T-helper 2 cell treated with Interferon-gamma antibody and Interleukin-4, amounts not matched to agents 5 μg/mL and 100 μg/mL, for 36 hours (primary cell): ENCODE measurements at places on chromosomes 3 and 15.

DNA sequence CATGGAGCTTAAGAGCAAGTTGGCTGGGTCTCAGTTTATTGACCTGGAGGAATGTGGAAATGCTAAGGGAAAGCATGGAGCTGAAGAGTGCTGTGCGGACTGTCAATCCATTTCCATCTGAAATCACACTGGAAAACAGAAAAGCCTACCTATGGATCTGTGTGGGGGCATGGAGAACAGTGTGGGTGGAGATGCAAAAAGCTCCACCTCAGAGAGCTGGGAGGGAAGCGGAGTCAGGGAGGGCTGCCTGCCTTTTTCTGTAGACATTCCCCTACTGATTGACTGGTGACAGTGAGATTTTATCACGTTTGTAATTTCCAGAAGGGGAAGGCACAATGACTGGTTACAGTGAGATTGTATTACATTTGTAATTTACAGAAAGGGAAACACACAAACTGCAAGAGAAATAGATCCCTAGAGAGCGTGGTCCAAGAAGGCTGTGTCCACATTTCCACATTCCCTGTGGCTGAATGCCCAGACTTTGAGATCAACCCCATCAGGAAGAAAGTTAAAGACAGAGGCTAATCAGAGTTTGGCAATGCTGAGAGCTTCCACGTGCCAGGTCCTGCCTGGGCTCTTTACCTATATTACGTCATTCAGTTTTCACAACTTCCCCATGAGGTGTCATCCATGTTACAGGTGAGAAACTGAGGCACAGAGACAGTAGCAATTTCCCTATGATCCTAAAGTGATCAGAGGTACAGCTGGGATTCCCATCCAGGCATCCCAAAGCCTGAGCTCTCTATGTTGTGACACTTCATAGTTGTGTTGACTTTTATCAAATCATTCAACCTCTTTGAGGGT is 67.7 kb upstream of the NSMCE3 start:
- no peak for DNase-seq

GRCh38 chr3:182241766-182242488 is 530.2 kb downstream of the SOX2 start:
- DNase-seq: no peak

DNA sequence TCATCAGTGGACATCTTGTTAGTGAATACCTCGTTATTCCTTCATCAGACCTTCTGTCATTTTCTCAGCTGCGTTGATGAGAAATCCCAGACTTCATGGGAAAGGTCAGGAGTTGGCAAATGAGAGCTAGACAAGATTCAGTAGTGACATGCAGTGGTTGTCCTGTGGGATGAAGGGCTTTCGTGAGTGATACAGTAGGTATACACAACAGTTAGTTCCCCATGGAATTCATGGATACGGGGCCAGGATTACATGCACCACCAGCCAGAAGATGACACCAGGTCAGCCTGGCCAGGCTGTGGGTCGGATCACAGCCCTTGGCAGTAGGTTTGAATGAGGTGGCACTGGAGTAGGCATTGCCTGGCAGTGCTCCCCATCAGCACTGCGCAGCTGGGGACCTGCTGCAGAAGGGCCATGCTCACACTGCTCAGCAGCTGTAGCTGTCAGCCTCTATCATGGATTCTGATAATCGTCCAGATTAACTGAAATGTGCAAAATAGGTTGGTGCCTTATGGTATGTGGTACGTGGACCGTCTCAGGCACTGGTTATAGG is 150.1 kb downstream of the SLCO3A1 start:
- no peak for DNase-seq

GRCh38 chr3:29478611-29479010 is 197.7 kb downstream of the RBMS3 start:
- no peak for DNase-seq

- no peak for DNase-seq
Measured at GRCh38 chr3:172678068-172678467, 32.8 kb downstream of the NCEH1 start.

DNA sequence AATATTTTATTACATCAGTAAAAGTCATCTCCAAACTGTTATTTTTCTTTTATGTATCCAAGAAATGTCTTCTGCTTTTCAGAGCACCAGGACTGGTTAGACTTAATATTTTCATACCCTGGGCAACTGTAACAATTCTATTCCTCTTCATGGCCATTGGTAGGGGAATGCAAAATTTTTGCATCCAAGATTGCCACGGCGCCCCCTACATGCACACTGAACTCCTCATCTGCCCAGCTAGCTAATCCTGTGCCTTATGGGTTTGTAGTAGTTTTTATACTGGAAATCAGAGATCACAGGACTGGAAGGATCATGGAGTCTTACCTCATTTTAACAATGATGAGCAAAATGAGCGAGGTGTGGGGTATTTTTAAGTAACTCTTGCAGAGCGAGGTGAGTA is 74.2 kb downstream of the CRTC3 start:
- no peak for DNase-seq

DNA sequence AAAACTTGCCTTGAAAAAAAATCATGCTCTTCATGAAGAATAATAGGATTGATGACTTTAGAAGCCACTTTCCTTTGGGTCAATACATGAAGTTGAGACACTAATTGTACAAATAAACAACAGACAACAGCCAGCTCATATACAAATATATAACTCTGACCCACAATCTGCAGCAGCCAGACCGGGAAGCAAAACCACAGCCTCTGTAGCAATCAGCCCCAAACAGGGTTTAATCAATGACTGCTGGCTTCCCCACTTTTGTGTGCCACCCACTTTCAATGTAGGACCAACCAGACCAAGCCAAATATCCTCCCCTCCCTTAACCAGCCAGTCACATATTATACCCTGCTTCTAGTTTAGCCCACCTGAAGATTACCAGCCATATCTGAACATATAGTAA is 39.0 kb downstream of the IFT57 start:
- no peak for DNase-seq

DNA sequence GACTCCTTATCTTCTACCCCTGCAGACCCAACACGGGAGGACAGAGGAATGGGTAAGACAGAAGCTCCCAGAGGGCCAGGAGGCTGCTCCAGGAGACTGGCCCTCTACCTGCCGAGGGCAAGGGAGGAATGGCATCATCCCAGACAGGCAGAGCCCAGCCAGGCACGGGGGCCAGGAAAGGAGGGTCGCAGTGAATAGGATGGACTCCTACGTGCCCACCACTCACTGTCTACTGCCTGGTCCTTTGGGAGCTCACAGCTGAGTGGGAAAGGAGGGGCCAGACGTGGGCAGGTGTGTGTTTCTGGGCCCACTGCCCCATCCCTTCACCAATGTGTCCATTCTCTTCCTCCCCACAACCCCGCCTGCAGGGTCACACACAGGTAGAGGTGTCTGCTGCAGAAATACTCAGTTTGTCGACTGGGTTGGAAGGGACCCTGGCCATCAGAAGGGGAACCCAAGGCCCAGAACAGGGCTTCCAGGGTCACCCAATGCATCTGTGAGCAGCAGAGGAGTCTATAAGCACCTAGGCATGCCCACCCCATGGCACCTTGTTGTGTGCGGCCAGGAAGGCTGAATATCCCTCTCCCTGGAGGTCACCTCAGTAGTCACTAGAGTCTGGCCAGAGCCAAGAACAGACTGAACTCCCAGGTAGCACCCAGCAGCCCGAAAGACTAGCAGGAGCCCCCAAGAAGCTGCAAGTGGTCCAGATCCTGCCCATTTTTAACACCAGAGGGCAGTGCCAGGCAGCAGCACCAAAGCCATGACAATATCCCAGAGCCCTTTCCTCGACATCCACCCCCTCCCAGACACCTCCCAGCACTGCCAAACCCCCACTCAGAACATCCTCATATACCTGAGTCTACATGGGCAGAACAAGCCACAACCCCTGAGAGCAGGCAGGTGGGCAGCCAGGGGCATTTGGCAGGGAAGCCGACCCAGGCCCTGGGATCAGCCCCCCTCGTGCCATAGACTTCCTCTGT is 24.0 kb downstream of the TKT start:
- no peak for DNase-seq

DNA sequence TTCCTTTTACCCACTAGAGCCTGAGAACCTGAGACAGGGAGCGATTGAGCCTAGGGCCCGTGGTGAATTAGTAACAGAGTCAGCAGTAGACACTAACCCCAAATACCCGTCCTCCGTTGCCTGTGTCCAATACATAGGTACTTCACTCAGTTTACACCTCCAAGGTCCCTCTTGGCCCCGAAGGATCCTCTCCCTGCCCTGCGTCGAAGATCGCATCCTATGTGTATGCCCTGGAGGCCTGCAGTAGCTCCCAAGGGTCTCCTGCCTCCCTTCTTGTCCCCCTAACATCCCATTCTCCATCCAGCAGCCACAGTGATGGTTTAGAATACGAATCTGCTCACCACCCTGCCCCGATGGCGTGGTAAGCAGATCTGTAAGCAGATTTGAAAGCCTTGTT is 67.0 kb downstream of the ISG20 start:
- DNase-seq: no peak

DNA sequence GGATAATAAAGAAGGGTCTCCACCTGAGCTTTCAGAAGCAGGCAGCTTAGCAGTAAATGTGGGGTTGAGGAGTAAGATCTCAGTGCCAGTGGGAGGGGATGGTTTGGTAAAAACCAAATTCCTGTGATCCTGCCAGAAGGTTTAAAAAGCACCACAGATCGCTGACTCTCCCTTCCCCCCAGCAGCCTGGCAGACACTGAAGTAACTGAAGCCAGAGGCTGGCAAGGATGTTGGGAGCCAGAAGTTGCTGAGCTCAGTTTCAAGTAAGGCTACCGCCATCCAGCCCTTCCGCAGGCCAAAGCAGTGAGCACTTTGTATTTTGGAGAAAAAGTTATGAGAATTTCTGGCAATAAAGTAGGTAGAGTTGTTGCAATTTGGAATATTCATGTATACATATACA is 246.4 kb downstream of the ZNF621 start:
- no peak for DNase-seq

- DNase-seq: peak; percentile 52
Measured at GRCh38 chr3:109806929-109807328, 469.6 kb upstream of the DPPA4 start.

GRCh38 chr3:133915685-133916658 is 20.3 kb upstream of the RAB6B start:
- DNase-seq: no peak

- no peak for DNase-seq
Measured at GRCh38 chr15:43931119-43931518, 104.3 kb downstream of the WDR76 start.

- DNase-seq: no peak
Measured at GRCh38 chr15:59176653-59177316, 29.9 kb upstream of the LDHAL6B start.

- peak; percentile 83 for DNase-seq
Measured at GRCh38 chr15:79970624-79971434, at the start of gene BCL2A1. BCL2A1 (minus strand) TSS chr15:79971196; CDS start chr15:79971119, 77 bp downstream.

- no peak for DNase-seq
Measured at GRCh38 chr3:194658477-194659242, 13.3 kb downstream of the LSG1 start.

GRCh38 chr3:85604641-85605040 is 645.9 kb downstream of the CADM2 start:
- DNase-seq: no peak

GRCh38 chr3:13054341-13055285 is 18.6 kb downstream of the IQSEC1 start:
- DNase-seq: no peak

GRCh38 chr3:129061023-129061887 is 676 bp downstream of the GP9 start:
- DNase-seq: no peak
